ENCODE measurements at places on chromosomes 6 and 20. TPM values are rescaled to one million over a fixed set of nuclear protein-coding genes. Genes with fewer than 3 reads are reported as not detected.

Gene HRH3
- not detected for total RNA-seq

DNA sequence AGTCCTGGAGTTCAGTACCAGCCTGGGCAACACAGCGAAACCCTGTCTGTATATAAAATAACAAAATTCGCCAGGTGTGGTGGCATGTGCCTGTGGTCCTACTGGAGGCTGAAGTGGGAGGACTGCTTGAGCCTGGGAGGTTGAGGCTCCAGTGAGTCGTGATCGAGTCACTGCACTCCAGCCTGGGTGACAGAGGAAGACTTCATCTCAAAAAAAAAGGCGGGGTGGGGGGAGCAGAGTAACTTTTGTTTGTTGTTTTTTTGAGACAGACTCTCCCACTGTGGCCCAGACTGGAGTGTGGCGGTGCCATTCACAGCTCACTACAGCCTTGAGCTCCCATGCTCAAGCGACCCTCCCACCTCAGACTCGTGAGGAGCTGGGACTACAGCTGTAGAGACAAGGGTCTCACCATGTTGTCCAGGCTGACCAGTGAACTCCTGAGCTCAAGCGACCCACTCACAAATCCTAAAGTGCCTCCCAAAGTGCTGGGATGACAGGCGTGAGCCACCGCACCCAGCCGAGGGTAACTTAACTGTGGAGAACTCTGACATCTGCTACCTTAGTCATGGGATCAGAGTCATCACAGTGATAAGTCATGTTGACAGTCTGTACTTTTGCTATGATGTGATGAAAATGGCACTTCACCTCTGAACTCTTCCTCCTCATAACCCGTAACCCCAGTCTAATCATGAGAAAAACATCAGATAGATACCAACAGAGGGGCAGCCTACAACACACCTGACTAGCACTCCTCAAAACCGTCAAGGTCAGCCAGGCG, 16.5 kb downstream of the PEDS1 start:
- H3K4me1 ChIP-seq: peaks cover 43% of the 10 kb centered on the region
- no peaks in the 10 kb centered on the region for H3K27me3 ChIP-seq
- H3K27ac ChIP-seq: peak overlapping the region; percentile 60

DNA sequence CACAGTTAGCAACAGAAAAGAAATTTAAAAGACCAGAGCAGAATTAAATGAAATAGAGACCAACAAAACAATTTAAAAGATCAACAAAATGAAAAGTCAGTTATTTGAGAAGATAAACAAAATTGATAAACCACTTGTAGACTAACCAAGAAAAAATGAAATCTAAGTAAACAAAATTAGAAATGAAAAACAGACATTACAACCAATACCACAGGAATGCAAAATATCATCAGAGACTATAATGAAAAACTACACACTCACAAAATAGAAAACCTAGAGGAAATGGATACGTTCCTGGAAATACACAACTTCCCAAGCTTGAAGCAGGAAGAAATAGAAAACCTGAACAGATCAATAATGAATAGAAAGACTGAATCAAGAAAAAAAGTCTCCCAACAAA, 97.8 kb downstream of the WDR27 start:
- no peaks in the 10 kb centered on the region for H3K27me3 ChIP-seq
- H3K4me3 ChIP-seq: no peak overlapping the region
- DNase-seq: no peak

DNA sequence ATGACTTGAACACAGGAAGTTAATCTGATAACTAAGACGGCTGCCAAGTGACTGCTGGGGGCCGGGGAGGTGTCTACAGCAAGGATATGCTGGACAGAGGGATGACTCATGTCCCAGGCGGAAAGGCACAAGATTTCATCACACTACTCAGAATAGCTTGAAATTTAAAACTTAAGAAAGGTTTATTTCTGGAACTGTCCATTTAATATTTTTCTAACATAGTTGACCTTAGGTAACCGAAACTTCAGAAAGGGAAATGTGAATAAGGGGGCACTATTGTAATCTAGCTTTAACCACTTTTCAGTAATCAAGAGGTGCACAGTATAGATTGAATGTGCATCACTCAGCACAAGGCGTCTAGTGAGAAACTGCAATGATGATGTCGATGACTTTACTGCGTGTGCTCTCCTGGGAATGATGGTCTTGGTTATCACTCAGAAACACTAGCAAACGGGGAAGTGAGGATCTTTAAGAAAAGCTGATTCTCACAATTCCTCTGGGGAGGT, 171.5 kb downstream of the QKI start:
- no peaks in the 10 kb centered on the region for H3K27me3 ChIP-seq
- H3K4me1 ChIP-seq: peaks cover 5% of the 10 kb centered on the region
- peak overlapping the region; percentile 15 for H3K4me3 ChIP-seq
- DNase-seq: peak; percentile 54
- H3K36me3 ChIP-seq: no peaks in the 10 kb centered on the region
- H3K27ac ChIP-seq: peak overlapping the region; percentile 43

- peaks cover 13% of the 10 kb centered on the region for H3K4me1 ChIP-seq
- H3K27ac ChIP-seq: no peak overlapping the region
- no peak for DNase-seq
- H3K27me3 ChIP-seq: no peaks in the 10 kb centered on the region
These were observed 3.7 kb downstream of the FBXO5 start for GRCh38 chr6:152979116-152979515.

DNA sequence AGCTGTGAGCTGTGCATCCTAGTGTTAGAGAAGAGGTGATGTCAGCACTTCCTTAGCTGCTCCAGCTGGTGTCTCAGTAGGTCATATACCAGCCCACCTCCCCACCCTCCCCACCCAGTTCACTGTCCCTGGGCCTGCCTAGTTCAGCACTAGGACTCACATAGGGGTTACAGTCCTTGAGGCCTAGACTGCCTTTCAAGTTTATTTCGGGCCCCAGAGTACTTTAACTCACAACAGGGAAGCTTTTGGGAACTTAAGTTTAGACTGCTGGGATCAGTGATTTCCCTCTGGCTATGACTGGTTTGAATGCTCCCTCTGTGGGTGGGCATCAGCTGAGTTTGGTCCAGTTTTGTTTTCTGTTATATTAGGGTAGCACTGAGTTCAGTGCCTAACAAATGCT, 139.2 kb upstream of the MMS22L start:
- no peak overlapping the region for H3K4me3 ChIP-seq
- no peak overlapping the region for H3K27ac ChIP-seq
- DNase-seq: no peak
- H3K27me3 ChIP-seq: no peaks in the 10 kb centered on the region
- no peaks in the 10 kb centered on the region for H3K4me1 ChIP-seq

DNA sequence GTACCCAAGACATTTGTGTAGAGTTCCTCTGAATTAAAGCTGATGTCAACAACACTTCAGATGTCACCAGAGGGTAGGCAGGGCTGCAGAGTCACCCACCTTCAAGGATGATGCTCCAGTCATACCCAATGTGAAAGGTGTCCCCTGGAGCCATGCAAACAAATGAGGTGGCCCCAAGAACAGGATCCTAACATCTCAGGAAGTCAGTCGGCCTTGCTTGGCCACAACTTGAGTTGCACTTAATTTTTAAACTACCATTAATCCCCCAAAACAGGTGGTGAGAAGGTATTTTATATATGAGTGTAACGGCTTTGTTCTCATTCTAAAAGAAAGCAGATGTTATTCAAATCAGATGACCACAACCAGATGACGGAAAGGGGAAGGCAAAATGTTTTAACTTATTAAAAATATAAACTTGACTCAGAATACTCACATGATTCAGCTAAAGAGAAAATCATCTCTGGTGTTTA, 21.1 kb upstream of the SERPINB1 start:
- H3K36me3 ChIP-seq: no peaks in the 10 kb centered on the region
- H3K4me1 ChIP-seq: peaks cover 1% of the 10 kb centered on the region
- H3K4me3 ChIP-seq: no peak overlapping the region

GRCh38 chr6:7201732-7202541, 94.2 kb downstream of the RREB1 start:
- peak; percentile 68 for DNase-seq
- H3K36me3 ChIP-seq: peaks cover 22% of the 10 kb centered on the region
- H3K4me1 ChIP-seq: no peaks in the 10 kb centered on the region
- no peaks in the 10 kb centered on the region for H3K27me3 ChIP-seq
- no peak overlapping the region for H3K4me3 ChIP-seq

DNA sequence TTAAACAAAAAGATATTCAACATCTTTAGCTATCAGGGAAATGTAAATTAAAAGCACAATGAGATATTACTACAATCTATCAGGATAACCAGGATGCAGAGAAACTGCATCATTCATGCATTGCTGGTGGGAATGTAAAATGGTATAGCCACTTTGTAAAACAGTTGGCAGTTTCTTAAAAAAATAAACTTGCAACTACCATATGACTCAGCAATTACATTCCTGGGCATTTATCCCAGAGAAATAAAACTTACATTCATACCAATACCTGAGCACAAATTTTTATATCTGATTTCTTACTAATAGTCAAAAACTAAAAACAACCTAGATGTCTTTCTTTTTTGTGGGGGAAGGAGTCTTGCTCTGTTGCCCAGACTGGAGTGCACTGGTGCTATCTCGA, 190.3 kb upstream of the TAB2 start:
- no peaks in the 10 kb centered on the region for H3K36me3 ChIP-seq
- no peak for DNase-seq
- H3K27ac ChIP-seq: no peak overlapping the region
- H3K27me3 ChIP-seq: no peaks in the 10 kb centered on the region
- H3K4me1 ChIP-seq: no peaks in the 10 kb centered on the region

- H3K27me3 ChIP-seq: no peaks in the 10 kb centered on the region
- H3K4me1 ChIP-seq: no peaks in the 10 kb centered on the region
- no peak for DNase-seq
- H3K4me3 ChIP-seq: no peak overlapping the region
- no peaks in the 10 kb centered on the region for H3K36me3 ChIP-seq
These were observed 270.7 kb upstream of the TAB2 start for GRCh38 chr6:149046822-149047246.

DNA sequence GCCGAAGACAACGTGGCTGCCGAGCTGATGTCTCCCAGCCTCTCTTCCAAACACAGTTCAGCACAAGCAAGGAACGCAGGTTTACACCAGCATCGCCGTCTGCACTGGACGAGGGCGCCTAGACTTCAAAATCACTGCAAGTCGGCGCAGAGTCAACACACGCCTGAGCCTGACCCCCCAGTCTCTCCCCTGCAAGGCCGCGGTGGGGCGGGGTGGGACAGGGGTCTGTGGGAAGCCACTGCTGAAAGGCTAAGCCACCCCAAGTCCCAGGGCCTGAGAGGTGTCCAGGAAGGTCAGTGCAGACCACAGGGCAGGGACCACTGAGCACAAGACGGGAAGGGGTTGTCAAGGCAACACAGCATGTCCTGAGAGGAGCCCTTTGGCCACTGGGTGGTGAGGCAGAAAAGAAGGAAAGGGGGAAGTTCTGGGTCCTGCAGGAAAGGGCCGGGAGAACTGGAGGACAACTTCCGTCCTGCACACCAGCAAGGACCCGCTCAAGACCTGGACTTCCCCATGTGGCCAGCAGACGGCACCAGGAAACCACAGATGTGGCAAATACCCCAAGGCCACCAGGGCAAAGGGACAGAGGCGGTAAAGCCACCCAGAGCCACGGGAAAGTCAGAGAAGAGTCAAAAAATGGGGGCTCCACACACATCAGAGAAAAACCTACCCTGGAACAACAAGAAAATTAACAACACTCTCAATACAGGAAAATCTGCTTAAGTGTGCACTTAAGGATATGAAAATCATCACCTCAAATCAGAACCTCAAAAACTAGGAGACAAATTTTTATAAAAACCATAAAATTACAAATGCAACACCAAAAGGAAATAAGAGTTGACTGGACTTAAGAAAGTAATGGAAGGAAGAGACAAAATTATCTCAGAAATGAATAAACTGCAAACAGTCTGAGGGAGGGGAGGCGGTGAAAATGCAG, 84.8 kb downstream of the TAF4 start:
- no peaks in the 10 kb centered on the region for H3K27me3 ChIP-seq
- DNase-seq: peak; percentile 57
- H3K4me1 ChIP-seq: no peaks in the 10 kb centered on the region
- H3K4me3 ChIP-seq: no peak overlapping the region
- H3K27ac ChIP-seq: no peak overlapping the region
- peaks cover 22% of the 10 kb centered on the region for H3K36me3 ChIP-seq

GRCh38 chr6:62086047-62086446, 200.0 kb downstream of the KHDRBS2 start:
- no peak for DNase-seq
- no peak overlapping the region for H3K27ac ChIP-seq
- no peak overlapping the region for H3K4me3 ChIP-seq
- no peaks in the 10 kb centered on the region for H3K4me1 ChIP-seq
- H3K27me3 ChIP-seq: no peaks in the 10 kb centered on the region

DNA sequence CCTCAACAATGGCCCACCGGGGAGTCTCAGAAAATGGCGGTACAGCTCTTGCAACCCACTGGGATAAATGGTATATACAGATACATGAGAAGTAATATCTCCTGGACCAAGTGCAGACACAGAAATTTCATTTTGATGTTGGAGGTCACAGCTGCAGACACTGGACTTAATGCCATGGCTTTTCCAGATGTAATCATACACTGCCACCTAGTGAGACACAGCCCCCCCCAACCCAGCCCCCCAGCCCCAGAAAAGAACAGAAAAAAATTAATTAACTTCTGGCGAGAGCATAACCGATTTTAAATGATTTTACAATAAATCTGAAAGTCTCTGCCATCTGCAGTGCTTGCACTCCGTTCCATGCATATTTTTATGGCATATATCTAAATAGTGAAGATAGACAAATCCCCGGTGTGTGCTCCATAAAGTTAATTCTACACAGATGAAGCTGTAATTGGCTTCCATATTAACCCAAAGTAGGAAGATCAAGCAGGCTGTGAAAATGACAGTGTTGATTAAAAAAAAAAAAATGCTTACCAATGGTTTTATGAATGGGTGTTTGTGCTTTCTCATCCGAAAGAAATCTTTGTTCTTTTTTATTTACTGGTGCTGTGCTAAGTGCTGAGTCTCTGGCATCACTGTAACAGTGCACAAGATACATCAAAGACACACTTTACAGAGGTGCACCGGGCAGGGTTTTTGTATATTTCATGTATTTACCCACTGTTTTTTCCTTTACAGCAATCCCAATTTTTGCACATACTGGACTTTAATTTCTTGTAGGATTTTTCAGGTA, 804.1 kb downstream of the TFAP2A start:
- no peaks in the 10 kb centered on the region for H3K27me3 ChIP-seq
- no peak overlapping the region for H3K27ac ChIP-seq
- no peaks in the 10 kb centered on the region for H3K4me1 ChIP-seq
- DNase-seq: no peak
- H3K36me3 ChIP-seq: no peaks in the 10 kb centered on the region
- H3K4me3 ChIP-seq: no peak overlapping the region

DNA sequence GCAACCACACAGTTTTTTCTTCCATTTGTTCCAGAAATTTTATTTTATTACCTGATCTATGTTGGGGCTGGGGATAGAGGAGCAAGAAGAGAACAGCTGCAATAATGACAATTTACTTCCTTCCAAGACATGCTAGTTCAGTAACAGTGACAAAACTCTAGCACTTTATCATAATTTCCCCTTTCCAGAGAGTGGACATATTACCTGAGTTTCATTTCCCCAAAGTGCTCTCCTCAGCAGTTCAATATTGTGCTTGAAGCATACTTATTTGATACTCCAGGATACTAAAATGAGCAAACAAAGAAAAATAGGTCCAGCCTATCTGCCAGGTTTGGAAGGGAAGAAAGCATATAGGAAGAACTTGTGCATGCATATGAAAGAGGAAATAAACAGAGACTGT, 157.7 kb downstream of the ID4 start:
- H3K27me3 ChIP-seq: no peaks in the 10 kb centered on the region
- no peaks in the 10 kb centered on the region for H3K4me1 ChIP-seq
- DNase-seq: no peak
- no peak overlapping the region for H3K4me3 ChIP-seq

Gene PKIB
- total RNA-seq: 0.46 TPM

GRCh38 chr6:42339991-42340401, 111.7 kb downstream of the TRERF1 start:
- no peak for DNase-seq
- H3K27me3 ChIP-seq: no peaks in the 10 kb centered on the region
- H3K27ac ChIP-seq: no peak overlapping the region
- no peak overlapping the region for H3K4me3 ChIP-seq

Measured in heart left ventricle (tissue), 16 donors.